Stimulated activated CD4-positive, alpha-beta T cell treated with anti-CD3 and anti-CD28 coated beads, Interleukin-1b, Interleukin-23, amount 100 ng/mL, for 1 hour (primary cell): ENCODE measurements at places on chromosomes 5 and 9.

- no peak for DNase-seq
Measured at GRCh38 chr5:144084971-144085370, 85.5 kb downstream of the YIPF5 start.

GRCh38 chr9:34959461-34959860, 1.4 kb downstream of the PHF24 start:
- no peak for DNase-seq

DNA sequence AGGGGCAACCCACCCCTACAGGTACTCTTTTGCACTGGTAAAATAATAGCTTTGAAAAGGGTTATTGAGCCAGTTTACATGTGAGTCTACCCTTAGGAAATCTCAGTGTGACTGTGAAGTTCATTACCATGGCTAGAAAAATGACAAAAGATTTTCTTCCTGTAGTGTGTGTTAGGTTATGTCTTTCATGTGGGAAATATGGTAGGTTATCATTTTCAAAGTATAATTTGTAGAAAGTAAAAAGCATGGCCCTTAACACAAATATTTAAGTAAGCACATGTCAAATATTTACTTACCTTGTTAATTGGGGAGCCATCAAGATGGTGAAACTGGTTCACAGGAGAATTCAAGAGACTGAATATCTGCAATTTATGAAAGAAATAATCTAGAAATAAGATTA, 37.3 kb upstream of the PLPP1 start:
- no peak for DNase-seq

DNA sequence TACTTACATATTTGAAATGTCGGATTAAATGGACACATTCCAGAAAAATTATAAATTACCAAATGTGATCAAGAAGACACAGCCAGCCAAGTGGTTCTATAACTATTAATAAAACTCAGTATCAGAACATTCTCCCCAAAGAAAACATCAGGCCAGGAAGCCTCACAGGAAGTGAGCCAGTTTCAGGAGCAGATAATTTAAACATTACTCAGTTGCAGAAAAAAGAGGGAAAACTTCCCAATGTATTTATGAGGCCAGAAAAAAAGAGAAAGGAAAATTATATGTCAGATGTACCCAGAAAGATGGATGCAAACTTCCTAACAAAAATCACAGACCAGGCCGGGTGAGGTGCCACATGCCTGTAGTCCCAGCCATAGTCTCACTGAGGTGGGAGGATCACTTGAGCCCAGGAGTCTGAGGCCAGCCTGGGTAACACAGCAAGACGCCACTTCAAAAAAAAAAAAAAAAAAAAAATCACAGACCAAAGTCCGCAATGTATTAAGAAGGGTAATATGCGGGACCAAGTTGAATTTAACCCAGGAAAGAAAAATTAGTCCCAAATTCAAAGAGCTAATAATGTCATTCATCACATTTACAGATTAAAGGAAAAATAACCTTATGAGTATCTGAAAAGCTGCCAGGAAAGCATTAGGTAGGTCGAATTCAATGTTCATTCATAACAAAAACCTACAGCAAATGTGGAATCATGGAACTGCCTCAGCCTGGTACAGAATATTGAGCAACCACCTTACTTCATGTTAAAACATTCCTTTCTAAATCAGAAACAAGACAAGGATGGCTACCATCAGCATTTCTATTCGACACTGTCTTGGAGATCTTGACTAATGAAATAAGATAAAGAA, 37.2 kb upstream of the NRARP start:
- DNase-seq = no peak

- no peak for DNase-seq
Measured at GRCh38 chr5:142590451-142591231, 95.2 kb downstream of the FGF1 start.

- DNase-seq = no peak
Measured at GRCh38 chr5:84764227-84764626, 379.5 kb upstream of the EDIL3 start.
